Subcutaneous preadipocyte (primary cell): ENCODE measurements at places on chromosomes 3 and 15. TPM values are rescaled to one million over a fixed set of nuclear protein-coding genes. Genes with fewer than 3 reads are reported as not detected.

Gene RYR3
- under 0.01 TPM in 1 of 2 replicates, not detected in the other for total RNA-seq

Gene PROS1
- 21.5 and 38.6 TPM in 2 replicates for total RNA-seq

Gene CFAP20DC
- total RNA-seq = 4.0 and 6.5 TPM in 2 replicates

Gene SPINK8
- total RNA-seq = not detected in 2 replicates

Gene STRIT1
- not detected in 2 replicates for total RNA-seq

Gene MKRN2
- total RNA-seq = 33.1 and 35.8 TPM in 2 replicates

Gene PRR23A
- total RNA-seq = not detected in 2 replicates

Gene ANKUB1
- total RNA-seq = not detected in 2 replicates

Gene C2CD4B
- total RNA-seq = not detected in 2 replicates

Gene ROPN1
- not detected in 2 replicates for total RNA-seq

Gene IL5RA
- total RNA-seq = not detected in 2 replicates
